ENCODE measurements at places on chromosomes 1 and 21.
A peak's percentile ranks its signal among the peaks of the same experiment; 100 is the strongest.

DNA sequence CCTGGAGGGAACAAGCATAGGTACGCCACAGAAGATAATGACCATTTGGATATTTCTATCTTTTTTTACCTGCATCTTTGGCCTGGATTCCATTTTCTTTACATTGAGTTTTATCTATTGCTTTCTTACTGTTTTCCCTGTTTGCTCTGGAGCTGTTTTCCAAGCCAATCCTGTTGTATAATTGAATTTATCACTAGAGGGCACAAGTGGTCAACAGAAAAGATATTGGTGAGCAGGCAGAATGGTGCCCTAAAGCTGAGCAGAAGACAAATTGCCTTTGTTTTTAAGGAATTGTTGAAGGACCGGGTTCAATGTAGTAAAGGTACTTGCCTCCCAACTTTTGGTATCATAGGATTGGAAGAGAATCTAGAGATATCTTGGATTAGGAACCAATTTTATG is 152.8 kb downstream of the PPP1R12B start:
- DNase-seq = no peak

DNA sequence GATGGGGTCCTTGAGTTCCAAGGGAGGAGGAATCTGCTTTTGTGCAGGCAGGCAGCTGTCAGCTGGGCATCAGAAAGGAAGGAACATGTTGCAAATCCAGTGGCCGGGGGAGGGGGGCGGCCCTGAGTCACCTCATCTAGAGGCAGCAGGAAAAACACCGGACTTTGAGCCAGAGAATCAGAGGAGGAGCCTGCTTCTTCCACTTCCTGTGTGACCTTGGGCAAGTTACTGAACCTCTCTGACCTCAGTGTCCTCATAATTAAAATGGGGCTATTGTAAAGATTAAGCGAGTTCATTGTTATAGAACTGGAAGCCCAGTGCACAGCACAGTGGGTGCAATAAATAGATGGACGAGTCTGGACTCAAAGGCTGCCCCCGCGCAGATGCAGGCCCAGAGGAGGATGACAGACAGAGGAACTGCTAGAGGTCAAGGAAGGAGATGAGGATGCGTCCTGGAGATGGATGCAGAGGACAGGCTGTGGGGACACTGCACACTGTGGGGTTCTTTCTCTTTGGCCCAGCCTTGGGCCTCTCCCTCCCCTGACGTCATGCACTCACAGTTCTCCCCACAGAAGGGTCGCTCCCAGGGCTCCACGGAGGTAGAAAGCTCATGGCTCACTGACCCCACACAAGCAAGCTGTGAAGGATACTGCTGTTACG is 714.3 kb downstream of the MATN1 start:
- DNase-seq = no peak

- DNase-seq = no peak
Observed at GRCh38 chr1:10906866-10907519, 105.5 kb upstream of the TARDBP start.

GRCh38 chr1:151716771-151717631 is at the start of gene CELF3:
CELF3 (minus strand) TSS chr1:151716803; CDS start chr1:151716020, 783 bp downstream.
- no peak for DNase-seq

GRCh38 chr1:200053091-200053490 is 25.6 kb downstream of the NR5A2 start:
- no peak for DNase-seq

GRCh38 chr21:43921571-43921978 is 56.6 kb downstream of the AGPAT3 start:
- no peak for DNase-seq

DNA sequence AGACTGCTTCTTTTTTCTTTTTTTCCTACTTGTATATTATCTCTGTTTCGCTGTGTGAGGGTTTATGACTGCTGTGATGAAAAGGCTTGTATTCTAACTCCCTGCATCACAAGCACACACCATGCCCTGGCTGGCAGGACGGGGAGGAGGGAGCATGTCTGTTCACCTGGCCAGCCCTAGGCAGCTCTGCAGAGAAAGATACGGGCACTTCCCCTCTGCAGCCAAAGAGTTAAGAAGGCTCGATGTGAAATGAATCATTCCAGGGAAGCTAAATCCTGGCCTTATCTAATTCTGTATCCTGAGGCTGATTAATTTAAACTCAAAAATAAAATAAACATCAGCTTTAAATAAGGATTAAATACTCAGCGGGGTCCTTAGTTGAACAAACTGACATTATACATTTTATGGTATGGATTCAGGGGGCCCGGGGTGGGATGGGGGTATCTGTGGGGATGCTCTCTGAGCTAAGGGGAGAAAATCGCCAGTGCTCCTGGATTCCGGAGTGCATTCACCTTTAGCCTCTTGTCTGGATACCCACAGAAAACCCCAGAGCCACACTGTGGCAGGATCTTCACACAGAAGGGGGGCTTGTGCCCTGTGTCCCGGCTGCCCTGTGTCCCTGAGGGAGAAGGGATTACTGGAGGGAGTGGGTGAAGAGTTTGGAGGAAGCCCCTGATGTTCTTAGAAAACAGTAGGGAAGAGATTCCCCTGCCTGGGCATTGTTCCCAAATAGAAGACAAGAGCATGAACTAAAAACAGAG is 321.5 kb downstream of the NPHP4 start:
- DNase-seq = no peak

DNA sequence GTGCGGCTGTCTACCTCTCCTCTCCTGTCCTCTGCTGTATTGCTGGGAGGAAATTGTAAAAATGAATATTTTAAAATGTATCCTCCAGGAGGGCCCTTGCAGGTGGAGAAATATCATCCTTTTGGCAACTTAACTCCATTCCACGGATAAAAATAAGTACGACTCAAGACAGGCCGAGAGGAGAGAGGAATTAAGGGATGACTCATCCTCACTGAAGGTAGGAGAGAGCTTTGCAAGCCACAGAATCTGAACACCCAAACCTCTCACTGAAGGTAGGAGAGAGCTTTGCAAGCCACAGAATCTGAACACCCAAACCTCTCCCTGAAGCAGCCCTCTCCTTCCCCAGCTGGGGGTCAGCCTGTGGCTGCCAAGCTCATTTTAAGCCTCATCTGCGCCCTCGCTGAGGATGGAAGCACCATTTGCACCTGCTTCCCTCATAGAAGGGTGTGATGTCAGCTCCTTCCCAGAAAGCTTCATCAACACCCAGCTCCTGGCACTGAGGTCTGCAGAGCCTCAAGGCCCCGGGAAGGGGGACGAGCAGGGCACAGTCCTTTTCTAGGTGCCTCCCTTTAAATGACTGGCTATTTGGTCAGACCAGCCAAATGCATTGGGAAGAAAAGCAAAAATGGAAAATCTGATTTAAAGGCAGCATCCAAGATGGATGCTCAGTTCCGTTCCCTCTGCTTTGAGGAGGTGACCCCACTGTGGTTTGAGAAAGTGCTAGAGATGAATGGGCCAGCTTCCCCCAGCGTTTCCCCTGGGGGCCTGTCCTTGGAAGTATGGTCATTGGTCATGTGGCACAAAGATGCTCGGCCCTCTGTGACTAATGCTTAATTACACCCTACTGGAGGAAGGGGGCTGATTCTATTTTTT is 12.9 kb upstream of the SELENON start:
- DNase-seq = no peak

DNA sequence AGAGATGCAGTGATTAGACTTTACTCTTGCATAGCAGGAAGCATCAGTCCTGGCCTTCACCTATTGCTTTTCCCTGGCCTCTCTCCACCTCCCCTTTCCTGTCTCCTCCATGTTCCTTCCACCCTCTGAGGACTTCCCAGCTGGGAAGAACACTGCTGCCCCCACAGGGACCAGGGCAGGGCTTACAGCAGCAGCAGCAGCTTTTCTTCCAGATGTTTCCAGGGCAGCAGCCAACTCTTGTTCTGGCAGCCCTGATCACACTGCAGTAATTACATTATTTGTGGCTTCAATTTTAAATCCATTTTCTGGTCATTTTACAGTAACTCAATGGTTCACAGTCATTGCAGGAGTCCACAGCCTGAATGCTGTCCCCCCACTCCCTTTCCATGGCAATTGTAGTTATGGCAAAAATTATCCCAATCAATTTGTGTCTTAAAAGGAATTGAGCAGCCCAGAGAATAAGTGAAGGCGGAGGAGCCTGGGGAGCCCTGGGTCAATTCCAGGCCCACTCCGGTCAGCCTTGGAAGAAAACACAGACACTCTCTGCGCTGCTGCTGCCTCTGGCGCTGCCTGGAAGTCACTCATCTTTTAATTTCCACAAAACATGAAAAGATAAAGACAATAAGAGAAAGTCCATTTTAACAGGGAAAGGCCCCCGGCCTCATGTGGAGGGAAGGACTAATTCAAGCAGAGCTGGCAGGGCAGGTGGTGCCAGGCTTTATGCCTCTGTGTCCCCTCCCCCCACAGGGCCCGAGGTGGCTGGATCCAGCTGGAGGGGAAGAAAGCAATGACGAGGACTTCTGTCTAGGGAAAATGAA is 148.6 kb downstream of the GRIK3 start:
- no peak for DNase-seq

DNA sequence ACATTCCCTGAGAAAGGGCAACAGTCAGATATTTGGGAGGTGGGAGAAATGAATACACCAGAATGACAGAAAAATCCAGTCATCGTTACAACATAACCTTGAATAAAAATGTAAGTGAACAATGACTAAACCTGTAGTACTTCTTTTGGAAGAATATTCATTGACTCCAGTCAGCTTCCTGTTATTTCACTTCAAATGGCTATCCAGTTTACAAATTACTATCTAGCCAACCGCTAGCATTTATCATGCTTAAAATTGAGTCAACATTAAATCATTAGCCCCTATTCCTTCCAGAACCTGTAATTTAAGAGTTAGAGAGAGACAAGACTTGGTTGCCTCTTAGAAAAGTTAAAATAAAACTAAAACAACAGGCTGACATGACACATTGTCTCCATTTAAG is 33.6 kb downstream of the WLS start:
- DNase-seq = no peak

- no peak for DNase-seq
Observed at GRCh38 chr1:190762325-190762724, 284.7 kb upstream of the BRINP3 start.

DNA sequence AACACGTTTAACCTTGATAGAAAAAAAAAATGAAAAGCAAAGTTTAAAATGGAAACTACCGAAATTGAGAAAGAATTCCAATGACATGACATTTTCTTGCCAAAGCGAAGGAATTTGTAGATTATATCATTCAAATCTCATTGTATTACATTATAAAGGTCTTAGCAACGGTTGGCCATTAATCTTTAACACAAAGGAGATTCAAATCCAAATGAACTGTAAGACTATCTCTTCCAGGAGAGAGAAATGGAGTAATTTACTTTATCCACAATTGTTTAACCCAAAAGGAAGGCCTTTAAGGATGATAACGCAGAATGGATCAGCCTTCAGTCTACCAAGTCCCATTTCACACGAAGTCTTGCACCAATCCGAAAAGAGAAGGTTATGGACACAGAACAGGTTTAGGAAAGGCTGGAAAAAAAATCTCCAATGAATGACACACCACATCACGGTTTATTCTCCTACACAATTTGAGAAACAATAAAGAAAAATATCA is 1.5 kb downstream of the ENAH start:
- DNase-seq = no peak

DNA sequence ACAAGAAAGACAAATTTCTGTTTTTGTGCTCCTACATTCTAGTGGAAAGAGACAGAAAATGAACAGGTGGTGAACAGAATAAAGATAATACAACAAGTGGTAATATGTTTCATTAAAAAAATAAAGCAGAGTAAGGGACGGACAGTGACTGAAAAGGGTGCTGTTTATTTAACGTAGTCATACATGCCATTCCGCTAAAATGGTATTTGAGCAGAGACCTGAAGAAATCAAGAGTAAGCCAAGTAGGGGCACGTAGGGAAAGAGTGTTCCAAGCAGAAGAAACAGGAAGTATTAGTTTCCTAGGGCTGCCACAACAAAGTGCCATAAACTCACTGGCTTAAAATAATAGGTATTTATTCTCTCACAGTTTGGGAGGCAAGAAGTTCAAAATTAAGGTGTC is 65.6 kb upstream of the KCTD3 start:
- no peak for DNase-seq

GRCh38 chr1:201090541-201090940 is 21.7 kb downstream of the CACNA1S start:
- no peak for DNase-seq

- DNase-seq = no peak
Observed at GRCh38 chr21:34960687-34961086, 88.4 kb downstream of the RUNX1 start.

- peak; percentile 56 for DNase-seq
Observed at GRCh38 chr1:205591522-205592351, 40.1 kb downstream of the ELK4 start.

DNA sequence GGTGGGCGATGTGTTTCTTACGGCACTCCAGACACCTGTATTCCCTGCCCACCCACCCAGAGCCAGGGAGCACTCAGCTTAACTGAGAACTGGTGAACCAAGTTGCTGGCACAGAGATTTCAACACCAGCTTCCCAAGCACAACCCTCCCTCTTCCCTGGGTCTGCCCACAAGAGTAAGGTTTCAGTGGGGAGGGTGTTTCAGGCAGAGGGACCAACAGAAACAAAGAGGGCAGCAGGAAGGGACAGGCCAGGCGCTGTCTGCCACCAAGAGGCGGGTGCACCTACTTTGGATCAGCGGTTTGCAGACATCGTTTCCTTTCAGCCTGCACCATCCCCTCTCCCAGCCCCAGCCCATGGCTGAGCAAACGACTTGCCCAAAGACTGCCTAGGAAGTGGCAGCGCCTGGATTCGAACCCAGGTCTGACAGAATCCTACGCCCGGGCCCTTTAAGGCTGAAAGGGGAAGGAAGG is 21.9 kb upstream of the ALDH4A1 start:
- no peak for DNase-seq

- no peak for DNase-seq
Observed at GRCh38 chr1:193479187-193479586, 292.8 kb upstream of the B3GALT2 start.

GRCh38 chr1:201348211-201348566 is 29.3 kb downstream of the TNNT2 start:
- no peak for DNase-seq

GRCh38 chr21:44377201-44377921 is 23.9 kb downstream of the TRPM2 start:
- no peak for DNase-seq

- DNase-seq = no peak
Observed at GRCh38 chr1:78437941-78438340, 52.8 kb upstream of the PTGFR start.

DNA sequence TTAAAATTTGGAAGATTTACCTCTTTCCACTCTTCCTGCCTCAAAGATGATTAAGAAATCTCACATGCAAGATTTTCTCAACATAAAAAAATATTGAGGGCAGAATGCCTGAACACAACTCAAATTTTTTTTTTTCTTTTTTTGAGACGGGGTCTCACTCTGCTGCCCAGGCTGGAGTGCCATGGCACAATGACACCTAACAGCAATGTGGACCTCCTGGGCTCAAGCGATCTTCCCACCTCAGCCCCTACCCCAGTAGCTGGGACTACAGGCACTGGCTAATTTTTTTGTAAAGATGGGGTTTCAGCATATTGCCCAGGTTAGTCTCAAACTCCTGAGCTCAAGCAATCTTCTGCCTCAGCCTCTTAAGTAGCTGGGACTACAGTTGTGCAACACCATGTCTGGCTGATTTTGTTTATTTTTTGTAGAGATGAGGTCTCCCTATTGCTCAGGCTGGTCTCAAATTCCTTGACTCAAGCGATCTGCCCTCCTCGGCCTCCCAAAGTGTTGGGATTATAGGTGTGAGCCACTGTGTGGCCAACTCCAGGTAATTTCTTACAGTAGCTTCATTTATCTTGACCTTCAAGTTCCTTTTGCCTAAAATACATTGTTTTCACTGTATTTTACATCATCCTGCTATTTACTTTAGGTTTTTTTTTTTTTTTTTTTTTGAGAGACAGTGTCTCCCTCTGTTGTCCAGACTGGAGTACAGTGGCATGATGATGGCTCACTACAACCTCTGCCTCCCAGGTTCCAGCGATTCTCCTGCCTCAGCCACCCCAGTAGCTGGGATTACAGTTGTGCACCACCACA is 10.4 kb downstream of the NUCKS1 start:
- no peak for DNase-seq

GRCh38 chr1:168304865-168305264 is 24.2 kb downstream of the TBX19 start:
- no peak for DNase-seq

All from SIG-M5 (cell line).